Activated T-helper 9 cell treated with anti-CD3 and anti-CD28 coated beads, Interleukin-2, amount 50 U/mL, for 16 hours (primary cell): ENCODE measurements at places on chromosomes 7 and 10.

- DNase-seq = no peak
These were observed 263.3 kb upstream of the KLF6 start for GRCh38 chr10:4048236-4048864.

DNA sequence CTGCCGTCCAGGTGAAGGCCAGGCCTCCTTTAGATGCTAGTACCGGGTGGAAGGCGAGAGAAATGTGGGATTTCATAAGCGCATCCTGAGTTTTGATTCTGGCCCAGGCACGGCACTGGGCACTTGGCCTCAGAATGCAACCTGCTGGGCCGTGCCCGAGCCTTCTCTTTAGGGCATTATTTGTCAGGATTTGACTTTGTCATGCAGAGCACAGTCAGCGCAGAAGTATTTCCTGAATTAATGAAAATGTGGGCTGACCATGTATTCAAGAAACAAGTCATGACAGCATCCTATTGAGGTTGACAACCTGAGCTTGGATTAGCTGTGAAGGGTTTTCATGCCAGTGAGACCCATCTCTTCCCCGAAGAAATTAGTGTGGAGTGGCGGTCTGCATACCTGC is 34.4 kb downstream of the RCC1L start:
- DNase-seq = no peak

DNA sequence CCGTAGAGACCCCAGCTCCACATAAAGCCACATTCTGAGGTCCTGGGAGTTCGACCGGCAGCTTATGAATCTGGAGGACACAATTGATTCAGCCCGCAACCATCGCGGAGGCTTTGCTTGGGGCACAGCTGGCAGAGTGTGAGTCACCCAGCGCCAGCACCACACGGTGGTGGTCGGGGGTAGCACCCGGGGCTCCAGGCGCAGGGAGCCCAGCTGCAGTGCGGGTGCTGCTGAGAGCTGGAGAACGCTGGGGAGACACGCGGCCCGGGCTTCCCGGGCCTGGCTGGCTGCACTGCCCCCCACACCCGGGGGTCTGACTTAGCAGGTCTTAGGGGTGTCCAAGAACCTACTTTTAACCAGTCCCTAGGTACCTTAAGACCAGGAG is 87.9 kb downstream of the PAXIP1 start:
- no peak for DNase-seq

- no peak for DNase-seq
These were observed 127.4 kb upstream of the AGR3 start for GRCh38 chr7:17009007-17009719.

DNA sequence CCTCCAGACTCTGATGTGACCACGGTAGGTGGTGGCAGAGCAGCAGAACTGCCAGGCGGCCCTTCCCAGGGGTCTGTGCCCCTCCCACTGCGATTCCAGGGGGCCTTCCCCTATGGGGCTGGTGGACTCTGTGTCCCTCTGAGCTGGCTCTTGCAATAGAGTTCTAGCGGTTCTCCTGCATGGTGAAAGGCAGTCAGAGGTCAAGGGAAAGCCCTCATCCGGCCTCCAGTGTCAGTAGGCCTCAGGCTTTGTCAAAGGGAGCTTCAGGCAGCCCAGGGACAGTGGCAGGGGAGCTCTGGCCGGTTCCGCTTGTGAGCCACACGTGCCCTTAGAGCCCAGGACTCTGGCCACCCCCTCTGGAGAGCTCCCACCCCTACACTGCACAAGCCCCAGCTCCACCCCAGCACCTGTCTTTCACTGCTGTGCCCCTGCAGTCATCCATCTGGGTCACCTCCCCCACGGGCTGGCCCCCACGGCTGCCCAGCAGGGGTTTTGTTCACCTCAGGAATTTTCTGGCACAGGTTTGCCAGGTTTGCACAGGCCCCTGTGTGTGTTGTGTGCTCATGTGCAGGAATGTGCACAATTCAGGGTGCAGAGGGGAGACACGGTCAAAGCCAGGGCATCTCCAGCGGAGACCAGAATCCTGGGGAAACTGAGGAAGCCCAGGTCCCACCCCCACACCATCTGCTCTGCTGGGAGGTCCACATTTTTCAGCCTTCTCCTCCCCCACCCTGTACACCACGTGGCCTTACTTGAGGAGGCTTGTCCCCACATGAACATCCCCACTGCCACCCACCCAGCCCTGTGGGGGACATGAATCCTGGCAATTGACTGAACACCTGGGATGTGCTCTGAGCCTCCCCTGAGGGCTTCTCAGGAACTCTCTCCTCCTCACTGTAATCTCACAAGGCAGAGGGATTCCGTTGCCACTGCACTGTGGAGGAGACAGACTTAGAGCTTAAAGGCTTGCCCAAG is 23.8 kb downstream of the C10orf105 start:
- DNase-seq = no peak

GRCh38 chr10:123888751-123889150 is 2.9 kb downstream of the CPXM2 start:
- no peak for DNase-seq

DNA sequence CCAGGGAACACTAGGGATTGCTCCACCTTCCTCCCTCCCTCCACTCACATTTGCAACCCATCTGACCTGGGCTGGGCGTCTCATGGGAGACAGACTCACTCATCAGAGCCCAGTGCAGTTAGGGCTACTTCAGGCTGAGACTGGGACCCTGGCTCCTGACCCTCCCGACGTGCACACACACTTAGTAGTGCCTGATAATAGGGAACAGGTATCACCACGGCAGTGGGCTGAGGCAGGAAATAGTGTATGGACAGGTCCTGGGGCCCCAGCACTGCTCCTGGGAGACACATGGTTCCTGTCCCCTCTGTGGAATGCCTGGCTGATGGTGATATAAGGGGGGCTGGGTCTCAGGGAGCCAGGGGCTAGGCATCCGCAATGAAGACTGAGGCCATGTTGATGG is 14.3 kb downstream of the AQP1 start:
- DNase-seq = no peak

DNA sequence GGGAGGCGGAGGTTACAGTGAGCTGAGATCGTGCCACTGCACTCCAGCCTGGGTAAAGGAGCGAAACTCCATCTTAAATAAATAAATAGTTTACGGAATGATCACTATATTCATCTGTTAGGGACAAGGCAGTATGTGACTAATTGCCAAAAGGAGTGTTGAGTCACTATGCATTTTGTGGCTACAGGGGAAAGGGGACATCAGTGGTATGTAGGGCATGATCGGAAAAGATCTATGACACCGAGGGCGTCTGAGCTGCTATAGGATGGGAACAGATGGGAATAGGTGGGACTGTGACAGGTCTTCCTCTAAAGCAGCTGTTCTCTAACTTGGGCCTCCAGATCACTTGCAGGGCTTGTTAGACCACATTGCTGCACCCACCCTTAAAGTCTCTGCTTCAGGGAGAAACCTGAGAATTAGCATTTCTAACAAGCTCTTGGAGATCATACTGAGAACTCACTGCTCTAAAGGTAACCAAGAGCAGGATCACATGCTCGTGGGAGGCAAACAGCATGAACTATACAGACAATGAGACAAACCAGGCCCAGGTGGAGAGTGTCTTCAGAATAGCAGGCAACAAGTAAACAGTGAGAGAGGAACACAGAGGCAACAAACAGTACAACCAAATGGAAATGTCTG is 65.1 kb upstream of the ITGA8 start:
- DNase-seq = no peak

- no peak for DNase-seq
These were observed 60.3 kb upstream of the C1GALT1 start for GRCh38 chr7:7122033-7122478.
